Amniotic stem cell (primary cell): ENCODE measurements at places on chromosomes 4 and X.

- no peak for DNase-seq
These were observed 47.9 kb downstream of the JADE3 start for GRCh38 chrX:46959985-46960700.

GRCh38 chrX:125378205-125378604, 58.5 kb downstream of the TEX13C start:
- DNase-seq, result no peak

DNA sequence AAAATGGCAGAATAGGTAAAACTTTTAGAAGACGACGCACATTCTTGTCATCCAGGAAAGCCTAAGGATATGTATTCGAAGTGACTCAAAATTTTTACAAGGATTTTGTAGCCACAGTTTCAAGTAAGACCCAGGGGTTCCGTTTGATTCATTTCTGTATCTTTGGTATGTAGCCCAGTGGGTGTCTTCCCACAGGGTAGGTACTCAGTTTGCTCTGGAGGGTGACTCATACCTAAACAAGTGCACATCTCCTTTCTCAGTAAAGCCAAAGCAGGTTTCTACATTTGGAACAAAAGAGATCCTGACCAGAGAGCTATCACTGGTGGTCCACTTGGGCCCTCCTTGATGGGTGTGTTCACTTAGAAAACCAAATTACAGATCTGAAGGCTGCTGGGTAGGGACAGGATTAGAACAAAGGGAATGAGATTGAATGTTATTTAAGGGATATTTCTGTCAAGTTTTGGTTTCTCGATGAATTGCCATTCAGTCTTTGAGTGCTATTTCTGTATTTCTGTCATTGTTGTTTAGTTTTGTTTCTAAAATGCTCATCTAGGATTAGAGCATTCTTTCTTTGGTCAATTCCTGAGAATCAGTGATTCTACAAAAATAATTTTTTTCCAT, 56.1 kb downstream of the PLS3 start:
- no peak for DNase-seq

DNA sequence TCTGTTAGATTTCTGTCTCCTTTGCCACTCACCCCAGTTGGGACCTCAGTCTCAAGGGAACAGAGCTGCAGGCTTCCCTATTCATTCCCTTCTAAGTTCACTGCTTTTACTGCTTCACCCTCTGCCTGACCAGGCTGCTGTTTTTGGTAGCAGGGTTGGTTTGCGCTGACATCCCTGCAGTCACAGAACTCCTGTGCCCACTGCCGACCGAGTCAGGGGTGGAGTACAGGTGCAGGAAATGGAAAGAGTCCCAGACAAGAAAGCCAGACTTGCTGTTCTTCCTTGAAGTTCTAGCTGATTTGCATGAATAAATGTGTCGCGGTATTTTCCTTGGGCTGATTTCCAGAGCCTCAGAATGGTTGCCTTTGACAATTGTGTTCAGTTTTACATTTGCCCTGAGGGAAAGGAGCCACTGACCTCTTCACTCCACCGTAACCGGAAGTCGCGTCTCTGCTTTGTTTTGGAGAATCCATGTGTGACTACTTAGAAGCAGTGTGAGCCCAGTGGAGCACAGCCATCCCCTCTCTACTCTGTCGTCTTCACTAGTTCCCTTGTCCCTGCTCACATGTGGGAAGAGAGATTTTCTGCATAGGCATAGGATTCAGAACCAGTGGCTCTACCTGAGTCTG, 84.8 kb downstream of the TNIP2 start:
- no peak for DNase-seq

- DNase-seq, result no peak
These were observed 51.6 kb upstream of the SETD7 start for GRCh38 chr4:139607502-139608060.

DNA sequence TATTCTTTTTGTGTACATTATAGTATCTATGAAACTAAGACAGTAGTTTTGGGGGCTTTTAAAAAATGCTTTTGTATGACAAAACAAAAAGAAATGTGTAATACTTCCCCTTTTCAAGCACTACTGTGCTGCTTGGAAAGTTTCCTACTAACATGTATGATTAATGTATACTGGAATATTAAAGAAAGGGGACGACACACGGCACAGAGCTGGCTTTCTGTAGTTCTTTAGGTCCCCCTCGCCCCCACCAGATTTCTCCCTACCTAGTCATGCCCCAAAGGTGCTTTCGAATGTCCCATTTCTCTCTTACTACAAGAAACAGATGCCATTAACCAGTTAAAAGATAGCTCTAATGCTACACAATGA, 1.6 kb upstream of the AP1S2 start:
- DNase-seq, result no peak

DNA sequence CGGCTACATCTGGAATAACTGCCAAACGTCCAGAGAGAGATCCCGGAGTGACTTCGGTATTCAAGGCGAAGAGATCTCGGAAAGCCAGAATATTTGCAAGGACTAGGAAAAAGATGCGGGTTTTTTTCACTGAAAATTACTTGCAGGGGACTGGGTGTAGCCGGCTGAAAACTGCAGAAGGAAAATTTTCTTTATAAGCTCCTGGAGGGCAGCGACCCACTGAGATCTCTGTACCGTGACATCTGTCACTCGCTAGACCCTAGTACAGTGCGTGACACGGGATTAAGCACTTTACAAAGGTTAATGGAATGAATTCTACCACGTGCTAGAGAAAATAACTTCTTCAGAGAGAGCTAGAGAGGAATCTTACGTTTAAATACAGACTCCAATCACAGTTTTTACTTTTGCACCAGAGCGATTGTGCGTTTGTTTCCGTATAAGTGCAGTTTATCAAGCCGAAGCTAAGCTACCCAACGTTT, 1.1 kb upstream of the LCORL start:
- DNase-seq, result no peak

GRCh38 chr4:61027939-61028338, 172.2 kb upstream of the ADGRL3 start:
- DNase-seq, result no peak

GRCh38 chr4:140579278-140579677, 10.5 kb upstream of the UCP1 start:
- DNase-seq, result no peak

DNA sequence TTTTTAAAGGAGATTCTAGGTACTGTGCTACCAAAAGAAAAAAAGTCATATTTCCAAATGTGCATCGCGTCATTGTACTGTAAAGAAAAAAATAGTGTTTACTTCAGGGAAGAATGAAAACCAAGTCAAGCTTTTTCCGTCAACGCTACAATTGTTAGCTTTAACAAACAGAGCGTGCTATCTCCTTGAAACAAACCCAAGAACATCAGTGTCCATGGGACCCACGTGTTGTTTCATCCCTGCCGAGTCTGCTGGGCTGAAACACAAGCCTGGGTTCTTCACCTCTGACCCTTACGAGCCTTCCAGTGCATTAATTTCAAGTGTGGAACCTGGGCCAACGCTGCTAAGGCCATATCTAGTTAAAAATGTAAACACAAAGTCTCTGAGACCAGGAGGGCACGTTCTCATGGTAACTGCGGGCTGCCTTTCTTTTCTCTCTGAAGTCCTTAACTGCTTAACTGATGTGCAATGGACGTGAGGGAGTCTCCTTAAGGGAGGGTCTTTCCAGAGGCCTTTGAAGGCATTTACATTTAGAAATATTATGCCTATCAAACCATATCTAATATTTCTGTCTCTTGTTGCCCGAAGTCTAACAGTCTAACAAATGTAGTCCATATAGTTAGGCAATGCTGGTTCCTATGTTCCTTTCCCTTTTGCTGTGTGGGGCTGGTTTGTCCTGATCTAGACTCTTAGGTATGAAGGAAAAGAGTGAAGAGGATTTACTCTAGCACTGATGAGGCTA, 36.3 kb downstream of the ING2 start:
- DNase-seq, result no peak

DNA sequence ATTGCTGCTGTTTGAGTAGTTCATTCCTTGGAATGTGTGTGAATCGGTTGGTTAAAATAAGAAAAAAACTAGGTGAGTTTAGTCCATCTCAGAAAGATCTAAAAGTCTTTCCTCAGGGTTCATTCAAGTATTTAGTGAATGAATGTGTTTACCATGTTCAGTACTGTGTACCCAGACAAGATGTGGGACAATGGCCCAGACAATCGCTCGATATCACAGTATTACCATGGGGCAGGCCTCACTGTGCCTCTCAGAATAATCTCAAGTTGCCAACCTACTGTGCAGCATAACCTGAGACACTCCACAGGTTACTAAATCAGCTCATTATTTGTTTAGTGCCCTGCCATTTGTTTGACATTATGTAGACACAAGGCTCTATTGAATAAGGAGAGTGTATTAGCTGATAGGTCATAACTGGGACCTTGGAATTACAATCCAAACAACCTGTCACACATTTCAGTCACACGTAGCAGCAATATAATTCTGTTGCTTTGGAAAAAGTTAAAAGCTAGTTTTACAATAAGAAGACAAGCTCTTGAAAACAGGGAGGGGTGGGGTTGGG, 24.9 kb upstream of the AMOT start:
- DNase-seq, result no peak

- no peak for DNase-seq
These were observed 73.0 kb upstream of the ZNF518B start for GRCh38 chr4:10530137-10530786.

DNA sequence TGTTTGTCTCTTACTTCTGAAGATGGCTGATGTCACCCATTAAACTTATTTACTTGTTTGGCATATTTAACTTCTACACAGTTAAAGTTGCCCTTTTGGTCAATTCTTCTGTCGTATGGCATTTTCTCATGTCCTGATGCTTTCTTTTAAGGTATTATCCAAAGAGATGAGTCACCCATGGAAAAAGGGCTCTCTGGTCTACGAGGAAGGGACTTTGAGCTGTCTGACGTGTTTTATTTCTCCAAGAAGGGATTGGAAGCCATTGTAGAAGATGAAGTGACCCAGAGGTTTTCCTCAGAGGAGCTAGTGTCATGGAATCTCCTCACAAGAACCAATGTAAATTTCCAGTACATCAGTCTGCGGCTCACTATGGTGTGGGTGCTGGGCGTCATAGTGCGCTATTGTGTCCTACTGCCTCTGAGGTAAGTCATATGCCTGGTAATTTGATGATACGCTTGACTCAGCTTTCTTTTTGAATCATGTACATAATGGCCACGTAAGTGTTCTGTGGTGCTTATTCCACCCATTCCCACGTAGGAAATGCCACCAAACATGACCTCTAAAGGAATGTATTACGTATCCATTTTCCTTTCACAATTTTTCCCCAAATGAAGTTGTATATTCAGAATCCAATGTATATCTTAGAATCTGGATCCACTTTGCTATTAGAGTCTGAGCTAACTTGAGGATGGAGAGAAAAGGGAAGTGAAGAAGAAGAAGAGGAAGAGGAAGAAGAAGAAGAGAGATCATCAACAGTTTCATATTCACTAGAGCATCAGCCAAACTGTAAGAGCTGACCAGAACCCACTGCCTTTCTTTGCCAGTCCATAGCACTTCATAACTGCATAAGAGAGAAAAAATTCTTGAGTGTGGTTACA, 45.7 kb downstream of the GPAT3 start:
- DNase-seq, result no peak

DNA sequence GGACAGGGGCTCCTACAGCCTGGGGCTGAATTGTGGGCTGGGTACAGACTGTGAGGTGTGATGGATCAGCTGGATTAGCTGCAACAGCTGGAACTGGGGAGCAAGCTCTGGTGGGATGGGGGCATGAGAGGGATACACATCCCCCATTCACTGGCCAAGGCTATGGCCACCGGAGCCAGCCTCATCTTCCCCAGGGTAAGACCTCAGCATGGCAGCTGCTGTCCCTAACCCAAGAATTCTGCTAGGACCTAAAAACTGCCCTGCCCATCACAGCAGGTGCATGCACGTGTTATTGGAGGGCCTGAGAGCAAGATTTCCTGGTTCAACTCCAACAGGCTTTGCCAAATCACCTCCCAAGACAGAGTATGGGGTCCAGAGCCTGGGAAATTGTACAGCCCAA, 258.6 kb upstream of the AGTR2 start:
- DNase-seq, result no peak

DNA sequence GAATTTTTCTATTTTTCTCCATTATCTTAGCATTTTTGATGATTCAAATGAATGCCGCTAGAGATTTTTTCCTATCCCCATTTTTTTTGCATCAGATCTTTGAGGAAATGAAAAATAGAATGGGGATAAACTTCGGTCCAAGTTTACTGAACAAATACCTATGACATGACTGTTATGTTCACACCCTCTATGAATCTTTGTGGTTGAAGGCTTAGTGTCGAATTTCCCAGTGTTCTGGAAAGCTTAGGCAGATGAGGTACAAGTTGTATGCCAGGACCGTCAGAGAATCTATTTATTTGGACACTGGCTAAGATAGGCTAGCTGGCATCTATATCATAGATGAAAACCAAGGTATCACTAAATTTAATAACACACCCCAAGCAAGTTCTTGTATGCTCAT, 123.4 kb downstream of the SPCS3 start:
- DNase-seq, result peak; percentile 43

DNA sequence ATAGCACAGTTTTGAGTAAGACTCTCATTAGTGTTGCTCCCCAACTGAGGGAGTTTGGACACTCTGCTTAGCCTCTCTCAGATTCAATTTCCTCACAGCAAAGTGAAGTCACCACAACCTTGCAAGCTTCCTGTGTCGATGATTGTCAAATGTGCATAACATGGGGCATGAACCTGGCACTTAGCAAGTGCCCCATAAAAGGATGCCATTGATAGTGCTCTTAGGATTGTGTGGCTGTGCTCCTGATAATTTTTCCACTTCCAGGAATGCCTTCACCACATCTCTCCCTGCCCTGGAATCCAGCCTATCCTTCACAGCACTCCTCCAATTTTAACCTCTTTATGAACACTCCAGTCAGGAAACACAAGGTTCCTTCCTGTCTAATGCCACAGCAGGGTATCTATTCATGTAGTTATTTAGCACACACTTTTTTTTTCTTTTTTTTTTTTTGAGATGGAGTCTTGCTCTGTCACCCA, 309.4 kb downstream of the PPP3CA start:
- no peak for DNase-seq
